ENCODE measurements at places on chromosomes 12 and 14.

DNA sequence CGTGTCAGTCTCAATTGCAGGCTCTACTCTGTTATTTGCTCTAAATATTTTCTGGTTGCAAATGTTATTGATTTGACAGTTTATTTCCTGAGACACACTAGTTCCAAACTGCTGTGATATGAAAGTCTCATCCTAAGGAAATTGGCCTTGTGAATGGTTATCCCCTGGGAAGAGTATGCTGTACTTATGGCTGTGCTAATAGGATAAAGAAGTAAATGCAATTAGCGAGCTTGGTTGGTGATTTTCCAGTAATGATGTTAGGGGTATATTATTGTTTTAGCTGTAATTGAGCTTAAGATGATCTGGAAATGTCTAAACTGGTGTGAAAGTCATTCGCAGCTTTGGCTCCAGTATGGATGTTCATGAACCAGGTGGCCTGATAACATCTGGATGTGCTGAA is 197.9 kb downstream of the SUDS3 start:
- DNase-seq, result no peak

DNA sequence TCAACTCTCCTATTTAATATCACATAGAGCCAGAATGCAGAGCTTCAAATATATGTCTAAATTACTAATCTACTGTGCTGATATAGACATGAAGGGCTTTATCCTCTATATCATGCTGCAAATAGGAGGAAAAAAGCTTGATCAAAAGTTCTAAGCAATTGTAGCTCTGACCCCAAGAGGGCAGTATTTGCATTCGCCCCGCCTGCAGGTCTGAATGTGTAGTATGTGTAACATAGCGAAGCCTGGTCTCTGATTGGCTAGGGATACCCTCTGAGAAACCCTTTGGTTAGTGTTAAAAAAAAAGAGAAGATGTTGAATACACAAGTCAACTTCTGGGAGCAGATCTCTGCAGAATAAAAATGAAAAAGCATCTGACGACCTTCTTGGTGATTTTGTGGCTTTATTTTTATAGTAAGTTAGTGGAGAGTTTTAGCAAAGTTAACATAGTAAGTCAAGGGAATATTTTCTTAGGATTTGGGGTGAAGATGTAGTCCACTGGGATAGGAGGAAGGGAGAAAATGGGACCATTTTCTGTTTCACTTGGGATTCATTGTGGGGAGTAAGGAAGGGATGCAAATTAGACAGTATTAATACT is 151.6 kb upstream of the OR4E1 start:
- DNase-seq, result peak; percentile 64

- peak; percentile 37 for DNase-seq
Measured at GRCh38 chr14:97641827-97642226, 844.6 kb downstream of the VRK1 start.

GRCh38 chr14:79631276-79631675 is 580.0 kb downstream of the DIO2 start:
- DNase-seq, result no peak

GRCh38 chr12:15584366-15585041 is 204.7 kb downstream of the EPS8 start:
- DNase-seq, result peak; percentile 50

- no peak for DNase-seq
Measured at GRCh38 chr12:26133521-26133920, 8.7 kb upstream of the BHLHE41 start.

DNA sequence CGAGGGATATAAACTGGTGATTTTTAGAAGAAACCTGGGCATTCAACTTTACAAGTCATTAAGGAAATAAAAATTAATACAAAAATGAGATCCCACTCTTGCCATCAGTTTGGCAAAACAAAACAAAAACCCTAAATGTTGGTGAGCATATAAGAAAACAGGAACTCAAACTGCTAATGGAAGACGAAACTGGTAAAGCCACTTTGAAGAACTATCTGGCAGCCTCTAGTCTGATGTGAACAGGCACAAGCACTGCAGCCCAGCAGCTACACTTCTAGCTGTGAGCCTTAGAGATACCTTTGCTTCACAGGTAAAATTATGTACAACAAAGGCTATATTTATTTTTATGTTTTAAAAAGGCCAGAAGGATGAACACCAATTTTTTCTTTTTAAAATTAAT is 459.6 kb downstream of the ZFP36L1 start:
- DNase-seq, result no peak

- no peak for DNase-seq
Measured at GRCh38 chr12:15662303-15662980, 126.7 kb downstream of the EPS8 start.

GRCh38 chr12:49043856-49044258 is 16.7 kb downstream of the KMT2D start:
- peak; percentile 84 for DNase-seq

- no peak for DNase-seq
Measured at GRCh38 chr12:126726481-126727217, 1540.3 kb upstream of the TMEM132C start.

- DNase-seq, result no peak
Measured at GRCh38 chr14:26286913-26287205, 311.0 kb downstream of the NOVA1 start.

GRCh38 chr12:63981343-63981742 is 136.8 kb downstream of the SRGAP1 start:
- no peak for DNase-seq

- DNase-seq, result no peak
Measured at GRCh38 chr14:68577802-68578541, 214.9 kb downstream of the ZFP36L1 start.

GRCh38 chr12:53738406-53739213 is 11.4 kb upstream of the CALCOCO1 start:
- peak; percentile 57 for DNase-seq

- no peak for DNase-seq
Measured at GRCh38 chr14:63275611-63276010, 43.1 kb downstream of the GPHB5 start.

DNA sequence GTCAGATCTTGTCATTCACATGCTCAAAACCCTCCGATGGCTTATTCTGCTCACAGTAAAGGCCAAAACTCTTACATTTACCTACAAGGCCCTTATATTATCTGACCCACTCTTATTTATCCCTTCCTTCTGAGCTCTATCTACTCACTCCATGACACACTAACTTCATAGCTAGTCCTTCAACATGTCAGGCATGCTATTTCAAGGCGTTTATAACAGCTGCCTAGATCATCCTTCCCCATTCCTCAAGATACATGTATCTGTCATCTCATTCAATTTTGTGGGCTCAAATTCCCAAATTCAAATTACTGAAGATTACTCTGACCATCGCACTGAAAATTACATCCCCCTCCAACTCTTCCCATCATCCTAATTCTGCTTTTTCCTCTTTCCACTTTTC is 6.9 kb downstream of the MIS18BP1 start:
- DNase-seq, result no peak
